ENCODE measurements at places on chromosomes 16 and 17.

- DNase-seq, result peak; percentile 43
These were observed 27.3 kb downstream of the TBC1D16 start for GRCh38 chr17:80008383-80008840.

- no peak for DNase-seq
These were observed 387 bp downstream of the MSI2 start for GRCh38 chr17:57256708-57257112.

- no peak for DNase-seq
These were observed 26.9 kb downstream of the TNS4 start for GRCh38 chr17:40474419-40475002.

GRCh38 chr17:163514-164098, 17.8 kb downstream of the DOC2B start:
- DNase-seq, result no peak

- no peak for DNase-seq
These were observed 21.4 kb downstream of the SERPINF1 start for GRCh38 chr17:1783271-1783670.

- DNase-seq, result no peak
These were observed 43.2 kb upstream of the MRPS23 start for GRCh38 chr17:57892820-57893595.

Measured in NCI-H1436 treated with DMSO at 0.1 percent for 48 hours (cell line).